RWPE1 (cell line): ENCODE measurements at places on chromosomes 7 and 10.

DNA sequence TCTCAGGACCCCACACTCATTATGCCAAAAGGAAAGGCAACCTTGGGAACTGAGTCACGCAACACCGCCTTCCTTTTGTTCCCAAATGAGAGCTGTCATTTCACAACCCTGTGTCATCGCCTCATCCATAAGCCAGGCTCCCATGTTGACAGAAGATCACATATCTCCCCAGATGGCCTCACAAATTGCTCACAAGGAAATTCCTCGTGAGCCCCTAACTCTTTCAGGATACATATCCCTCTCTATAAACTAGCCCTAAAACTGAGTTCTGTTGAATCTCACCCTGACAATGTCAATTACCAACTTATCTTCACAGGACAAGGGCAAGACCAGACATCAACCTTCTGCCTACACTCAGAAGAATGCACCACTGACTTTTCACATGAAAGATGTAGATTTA lies 22.6 kb downstream of the CCDC3 start:
- DNase-seq = no peak

- no peak for DNase-seq
Observed at GRCh38 chr10:92800134-92800733, 48.1 kb upstream of the EXOC6 start.

GRCh38 chr7:108094933-108095710 lies 35.0 kb downstream of the LAMB4 start:
- peak; percentile 30 for DNase-seq

DNA sequence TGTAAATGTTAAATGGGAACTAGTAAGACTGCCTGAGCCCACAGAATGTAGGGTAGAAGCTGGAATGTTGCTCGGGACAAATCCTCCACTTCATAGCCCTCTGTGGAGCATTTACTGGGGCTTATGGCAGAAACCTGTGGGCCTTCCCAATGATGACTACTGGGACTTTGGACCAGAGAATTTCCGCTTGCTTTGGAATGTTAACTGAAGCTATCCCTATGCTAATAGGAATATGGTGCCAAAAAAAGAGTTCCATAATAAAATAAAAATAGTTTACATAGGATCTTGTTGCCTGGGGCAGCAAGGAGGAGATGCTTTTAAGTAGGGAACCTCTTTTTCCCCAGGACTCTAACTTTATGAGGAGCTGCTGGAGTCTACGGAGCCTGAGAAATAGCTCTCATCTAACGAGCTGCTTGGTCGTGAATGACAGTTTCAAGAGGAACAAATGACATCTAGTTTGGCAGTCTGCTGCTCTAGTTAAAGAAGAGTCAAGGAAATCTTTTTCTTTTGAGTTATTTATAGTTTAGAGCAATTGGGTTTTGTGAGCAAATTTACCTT lies 5.7 kb upstream of the DYNC2I1 start:
- DNase-seq = no peak

DNA sequence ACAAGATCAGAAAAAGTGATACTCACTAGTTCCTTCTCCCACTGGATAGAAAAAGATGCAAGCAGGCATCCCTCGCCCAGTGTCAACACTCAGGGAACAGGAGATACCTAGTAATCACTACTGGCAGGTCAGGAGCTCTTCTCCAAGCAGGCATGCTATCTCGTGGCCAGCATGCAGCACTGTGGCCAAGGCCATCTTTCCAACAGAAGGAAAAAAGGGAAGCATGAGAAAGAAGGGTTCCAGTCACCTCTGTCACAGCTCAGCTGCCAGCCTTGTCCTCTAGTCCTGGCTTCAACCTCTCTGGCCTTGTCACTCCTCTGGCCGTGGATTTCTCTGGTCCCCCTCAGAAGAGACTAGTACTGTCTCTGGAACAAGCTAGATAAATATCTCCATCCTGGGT lies 45.3 kb downstream of the DLG5 start:
- DNase-seq = no peak

DNA sequence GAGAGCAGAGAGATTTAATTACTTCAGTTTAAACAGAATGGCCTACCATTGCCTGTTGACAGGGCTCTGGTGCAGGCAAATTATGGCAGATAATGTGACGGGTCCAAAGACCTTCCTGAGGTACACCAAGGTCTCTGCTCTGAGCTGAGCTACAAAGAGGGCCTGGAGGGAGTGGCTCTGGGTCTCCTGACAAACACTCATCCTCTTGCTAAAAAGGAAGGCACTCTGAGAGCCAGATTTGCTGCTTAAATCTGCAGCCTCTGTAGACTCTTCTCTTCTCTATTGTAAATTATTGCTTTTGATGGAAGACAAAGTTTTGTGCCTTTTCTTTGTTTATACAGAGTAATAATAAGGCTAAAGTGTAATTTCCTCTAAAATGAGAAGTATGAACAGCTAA lies 529.5 kb upstream of the FZD8 start:
- DNase-seq = no peak

DNA sequence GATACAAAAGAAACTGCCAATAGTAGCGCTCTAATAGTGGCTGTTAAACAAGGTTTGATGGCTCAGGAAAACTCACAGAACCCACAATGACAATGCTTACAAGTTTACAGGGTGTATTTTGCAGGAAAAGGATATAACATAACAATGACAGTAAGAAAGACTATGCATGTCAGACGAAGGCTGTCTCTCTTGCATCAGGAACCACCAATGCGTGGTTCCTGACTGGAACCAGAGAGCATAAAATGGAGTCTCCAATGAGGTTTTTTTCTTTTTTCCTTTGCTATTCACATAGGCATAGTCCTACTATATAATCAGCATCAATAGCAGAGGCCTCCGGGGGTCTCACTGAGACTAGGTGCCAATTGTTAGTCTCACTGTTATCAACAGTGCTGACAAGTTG lies 120.4 kb upstream of the STEAP1 start:
- DNase-seq = no peak

DNA sequence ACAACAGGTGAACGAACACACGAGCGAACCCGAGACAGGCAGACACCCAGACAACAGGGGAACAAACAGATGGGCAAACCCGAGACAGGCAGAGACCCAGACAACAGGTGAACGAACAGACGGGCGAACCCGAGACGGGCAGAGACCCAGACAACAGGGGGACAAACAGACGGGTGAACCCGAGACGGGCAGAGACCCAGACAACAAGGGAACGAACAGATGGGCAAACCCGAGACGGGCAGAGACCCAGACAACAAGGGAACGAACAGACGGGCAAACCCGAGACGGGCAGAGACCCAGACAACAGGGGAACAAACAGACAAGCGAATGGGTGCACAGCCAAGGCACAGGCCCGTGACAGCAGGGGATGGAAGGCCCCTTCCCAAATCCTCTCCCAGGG lies 264.7 kb downstream of the ELFN1 start:
- DNase-seq = no peak

DNA sequence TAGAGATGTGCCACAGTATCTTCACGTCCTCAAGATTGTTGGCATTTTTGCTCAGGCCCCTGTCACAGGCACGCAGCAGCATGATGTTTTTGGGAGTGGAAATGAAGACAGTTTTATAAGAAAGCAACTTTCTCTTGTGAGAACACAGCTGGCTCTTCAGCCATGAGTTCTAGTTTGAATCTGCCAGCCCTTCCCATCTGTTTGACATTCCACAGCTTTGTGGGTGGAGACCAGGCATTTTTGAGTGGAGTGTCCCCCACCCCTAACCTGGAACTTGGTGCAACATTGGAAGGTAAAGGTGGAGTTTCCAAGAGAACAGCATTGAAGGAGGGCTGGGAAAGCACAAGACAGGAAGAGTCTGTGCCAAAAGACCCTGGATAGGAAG lies 253.1 kb upstream of the IGFBP3 start:
- DNase-seq = no peak

DNA sequence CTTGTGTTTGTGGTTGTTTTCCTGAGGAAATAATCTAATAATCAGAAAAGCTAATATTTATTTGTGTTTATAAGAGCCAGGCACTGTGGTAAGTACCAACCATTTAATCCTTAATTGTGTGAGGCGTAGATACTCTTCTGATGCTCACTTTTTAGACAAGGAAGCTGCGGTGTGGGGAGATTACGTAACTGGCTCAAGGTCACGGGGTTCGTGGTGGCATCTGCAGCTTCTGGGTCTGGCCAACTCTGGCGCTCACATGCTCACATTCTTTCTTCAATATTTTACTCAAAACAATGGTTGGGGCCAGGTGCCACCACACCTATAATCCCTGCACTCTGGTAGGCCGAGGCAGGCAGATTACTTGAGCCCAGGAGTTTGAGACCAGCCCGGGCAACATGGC lies 77.6 kb downstream of the RALA start:
- DNase-seq = no peak

- DNase-seq = no peak
Observed at GRCh38 chr10:3665316-3665908, 119.6 kb downstream of the KLF6 start.

DNA sequence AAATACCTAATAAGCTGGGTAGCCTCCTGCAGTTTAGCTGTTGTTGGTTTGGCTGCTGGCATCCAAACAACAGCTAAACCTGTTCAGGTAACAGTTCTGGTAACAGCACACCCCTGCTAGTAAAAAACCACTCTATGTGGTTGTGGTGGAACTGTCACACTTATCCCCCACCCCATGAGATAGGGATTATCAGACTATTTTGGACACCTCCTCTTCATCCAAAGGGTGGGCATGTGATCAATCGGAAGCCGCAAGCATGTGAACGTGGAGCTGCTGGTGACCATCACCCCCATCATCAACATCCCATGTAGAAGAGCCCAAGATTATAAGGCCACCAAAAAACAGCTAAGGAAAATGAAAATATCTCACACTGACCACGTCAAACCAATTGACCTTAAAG lies 2.5 kb downstream of the MTPAP start:
- DNase-seq = no peak

GRCh38 chr10:77899690-77900089 lies 26.9 kb downstream of the DLG5 start:
- DNase-seq = no peak

DNA sequence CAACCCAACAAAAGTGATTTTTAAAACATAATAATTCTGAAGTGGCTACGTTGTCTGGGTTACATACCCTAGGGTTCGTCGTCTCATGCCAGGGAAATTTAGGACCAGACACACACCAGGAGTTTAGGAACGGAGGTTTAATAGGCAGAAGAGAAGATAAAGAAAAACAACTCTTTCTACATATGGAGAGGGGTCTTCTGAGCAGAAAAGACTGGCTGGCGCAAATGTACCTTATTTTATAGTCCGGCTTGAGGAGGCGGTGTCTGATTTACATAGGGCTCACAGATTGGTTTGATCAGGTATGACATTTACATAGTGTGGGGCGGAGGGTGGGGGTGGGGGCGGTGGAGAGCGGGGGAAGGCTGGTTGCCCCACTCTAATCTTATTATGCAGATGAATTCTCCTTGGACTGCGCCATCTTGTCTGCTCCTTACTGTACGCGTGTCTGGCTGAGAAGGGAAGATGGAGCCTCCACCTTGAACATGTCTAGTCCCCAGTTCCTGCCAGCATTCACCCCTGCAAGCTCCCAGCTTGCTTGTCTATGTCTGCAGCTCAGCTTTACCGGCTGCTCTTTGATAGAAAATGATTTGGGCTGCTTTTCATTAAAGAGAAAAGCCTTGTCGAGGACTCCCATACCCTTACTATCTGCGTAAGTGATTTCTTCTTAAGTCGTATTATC lies 98.7 kb downstream of the RALA start:
- no peak for DNase-seq

DNA sequence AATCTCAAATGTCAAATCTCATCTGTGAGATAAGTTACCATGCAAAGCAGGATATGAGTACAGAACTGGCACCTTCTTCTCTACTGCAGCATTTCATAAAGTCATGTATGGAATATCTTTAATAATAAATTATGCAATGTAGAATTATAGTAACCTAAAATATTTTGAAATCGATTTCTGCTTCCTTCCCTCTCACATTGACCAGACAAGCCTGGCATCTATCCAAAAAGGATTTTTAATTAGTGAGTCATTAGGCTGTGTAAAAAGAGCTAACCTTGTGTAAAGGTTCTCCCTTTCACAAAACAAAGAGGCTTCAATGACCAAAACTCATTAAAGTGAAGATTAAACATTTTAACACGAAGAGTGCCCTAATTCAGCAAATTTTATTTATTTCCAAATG lies 48.8 kb upstream of the EXOC6 start:
- DNase-seq = no peak

DNA sequence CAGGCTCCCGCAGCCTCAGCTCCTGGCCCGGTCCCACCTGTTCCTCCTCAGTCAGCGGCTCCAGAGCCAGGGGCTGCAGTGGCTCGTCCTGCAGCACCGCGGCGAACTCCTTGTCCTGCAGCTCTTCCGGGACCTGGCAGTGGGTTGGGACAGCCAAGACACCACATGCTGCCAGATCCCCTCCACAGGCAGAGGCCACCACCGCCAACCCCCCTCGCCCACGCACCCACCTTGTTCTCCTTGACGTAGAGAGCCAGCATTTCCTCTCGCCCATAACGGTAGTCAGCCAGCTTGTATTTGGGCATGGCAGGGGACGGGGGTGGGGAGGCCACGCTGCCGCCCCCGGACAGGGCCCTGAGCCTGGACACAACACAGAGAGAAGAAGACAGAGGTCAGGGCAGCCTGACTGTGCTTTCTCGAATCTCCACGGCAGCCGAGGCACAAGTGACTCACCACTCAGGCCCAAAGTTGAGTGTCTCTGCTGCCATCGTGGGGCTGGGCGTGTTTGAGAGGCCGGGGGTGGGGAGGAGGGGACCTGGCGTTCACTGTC lies 6.2 kb downstream of the GIGYF1 start:
- no peak for DNase-seq
